ENCODE measurements at places on chromosomes 4 and X. TPM values are rescaled to one million over a fixed set of nuclear protein-coding genes. Genes with fewer than 3 reads are reported as not detected.

The NAAA gene
- total RNA-seq = 29.3 TPM

The PARM1 gene
- 0.09 TPM for total RNA-seq

The PLK4 gene
- 66.1 TPM for total RNA-seq

The VCX3B gene
- not detected for total RNA-seq

The PPP4R3C gene
- not detected for total RNA-seq

The UGT2A3 gene
- not detected for total RNA-seq

The FAM9C gene
- total RNA-seq = not detected

The SUPT20HL2 gene
- total RNA-seq = not detected

The RPS6KA6 gene
- not detected for total RNA-seq

The PQBP1 gene
- total RNA-seq = 86.9 TPM

The FLNA gene
- total RNA-seq = 2,011 TPM

The ZCCHC12 gene
- total RNA-seq = not detected

The ARFIP1 gene
- 25.0 TPM for total RNA-seq

The NSUN7 gene
- 0.55 TPM for total RNA-seq
